ENCODE measurements at places on chromosomes 12 and 14.

- no peak for DNase-seq
These were observed 1469.4 kb upstream of the TMEM132C start for GRCh38 chr12:126797525-126797924.

DNA sequence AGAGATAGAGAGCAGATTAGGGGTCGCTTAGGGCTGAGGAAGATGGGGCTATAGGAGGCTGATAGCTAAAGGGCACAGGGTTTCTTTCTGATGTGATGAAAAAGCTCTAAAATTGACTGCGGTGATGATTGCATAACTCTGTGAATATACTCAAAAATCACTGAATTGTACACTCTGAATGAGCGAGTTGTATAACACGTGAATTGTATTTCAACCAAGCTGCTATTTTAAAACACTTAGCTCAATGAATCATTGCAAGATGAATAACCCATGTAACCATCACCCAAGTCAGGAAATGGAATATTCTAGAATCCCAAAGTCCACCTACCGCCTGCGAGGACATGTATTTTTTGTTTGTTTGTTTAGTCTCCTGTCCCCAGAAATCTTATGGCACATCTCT is 60.1 kb upstream of the CCND2 start:
- no peak for DNase-seq

DNA sequence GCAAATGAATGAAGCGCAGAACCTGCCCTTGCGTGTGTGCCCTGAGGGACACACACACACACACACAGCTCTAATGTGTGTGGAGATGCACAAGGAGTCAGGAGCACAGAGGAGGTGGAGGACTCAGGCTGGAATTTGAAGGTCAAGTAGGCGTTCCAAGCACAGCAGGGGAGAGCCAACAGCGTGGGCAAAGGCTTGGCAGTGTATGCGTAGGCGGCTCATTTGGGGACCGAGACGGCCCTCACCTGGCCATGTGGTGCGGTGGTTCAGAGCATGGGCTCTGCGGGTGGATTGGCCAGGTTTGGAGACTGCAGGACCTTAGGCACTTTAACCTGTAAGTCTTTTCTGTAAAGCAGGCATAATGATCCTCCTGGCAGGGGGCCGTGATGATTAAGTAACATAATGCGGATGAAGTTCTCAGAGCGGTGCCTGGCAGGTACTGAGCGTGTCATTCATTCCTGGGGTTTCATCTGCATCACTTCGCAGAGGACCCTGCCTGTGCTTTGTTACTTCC is 69.5 kb upstream of the SLC24A4 start:
- no peak for DNase-seq

GRCh38 chr14:38425324-38425976 is 169.6 kb upstream of the CLEC14A start:
- no peak for DNase-seq

DNA sequence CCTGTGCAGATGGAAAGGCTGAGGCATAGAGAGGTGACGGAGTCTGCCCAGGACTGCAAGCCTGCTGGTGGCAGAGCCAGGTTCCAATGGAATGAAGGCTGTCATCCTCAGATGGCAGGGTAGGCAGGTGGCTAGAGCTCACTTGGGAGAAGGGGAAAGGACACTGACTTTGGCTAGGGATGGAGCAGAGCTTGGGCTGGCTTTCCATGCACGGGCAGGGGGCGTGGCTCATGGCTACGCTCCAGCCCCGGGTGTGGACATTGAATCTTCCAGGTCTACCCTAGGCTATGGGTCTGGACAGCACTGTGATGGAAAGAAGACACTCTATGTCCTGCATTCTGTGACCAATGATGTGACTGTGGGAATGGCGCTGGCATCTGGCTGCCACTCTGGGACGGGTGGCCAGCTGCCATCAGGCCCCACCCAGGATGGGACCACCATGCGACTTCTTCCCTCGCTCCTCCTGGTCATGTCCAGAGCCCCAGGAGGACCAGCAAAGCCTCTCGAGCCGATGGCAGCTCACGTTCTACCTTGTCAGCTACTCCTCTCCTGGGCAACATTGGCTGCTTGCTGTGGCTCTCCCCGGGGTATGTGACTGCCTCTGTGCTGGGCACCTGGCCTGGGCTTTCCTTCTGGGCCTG is 398.7 kb downstream of the TMEM121 start:
- no peak for DNase-seq

DNA sequence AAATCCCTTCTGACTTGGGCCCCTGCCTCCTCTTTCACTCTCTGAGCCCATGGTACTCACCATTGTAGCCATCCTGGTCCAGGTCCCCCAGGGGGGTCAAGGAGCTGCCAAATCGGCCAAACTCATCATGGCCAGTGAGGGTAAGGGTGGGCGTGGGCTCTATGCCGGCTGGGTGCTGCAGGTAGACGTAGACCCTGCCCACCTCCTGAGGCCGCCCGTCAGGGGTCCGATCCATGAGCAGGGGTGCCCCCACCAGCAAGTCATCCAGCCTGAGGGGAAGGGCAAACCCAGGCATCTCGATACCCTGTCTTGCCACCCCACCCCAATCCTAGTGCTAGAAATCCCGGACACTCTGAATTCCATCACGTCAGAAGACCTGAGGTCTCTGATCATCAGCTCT is 14.0 kb downstream of the ITGA5 start:
- DNase-seq: no peak

- no peak for DNase-seq
These were observed 267.9 kb downstream of the TMEM132C start for GRCh38 chr12:128534906-128535305.
